Ecto neural progenitor cell (in vitro differentiated cells): ENCODE measurements at places on chromosomes 1 and 21.

- no peak for DNase-seq
Measured at GRCh38 chr1:167184081-167184480, 36.6 kb upstream of the POU2F1 start.

- no peak for DNase-seq
Measured at GRCh38 chr1:196680107-196680506, 28.3 kb downstream of the CFH start.

DNA sequence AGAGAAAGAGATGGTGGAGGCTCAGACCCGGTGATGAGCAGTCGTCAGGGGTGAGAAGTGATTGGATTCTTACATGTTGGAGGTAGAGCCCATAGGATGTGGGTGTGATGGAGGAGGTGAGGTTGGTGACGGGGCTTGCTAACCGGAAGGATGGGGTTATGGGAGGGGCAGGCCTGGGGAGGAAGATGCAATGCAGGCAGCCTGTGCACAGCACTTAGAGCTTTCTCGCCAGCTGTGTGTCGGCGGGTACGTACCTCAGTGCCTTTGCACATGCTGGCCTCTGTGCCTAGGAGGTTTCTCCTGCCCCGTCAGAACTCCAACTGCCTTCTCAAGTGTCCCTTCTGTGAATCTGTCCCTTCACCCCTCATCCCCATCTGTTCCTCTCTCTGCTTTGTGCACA, 2.9 kb upstream of the BSND start:
- no peak for DNase-seq

- DNase-seq, result no peak
Measured at GRCh38 chr1:22176258-22176657, 33.4 kb upstream of the WNT4 start.

DNA sequence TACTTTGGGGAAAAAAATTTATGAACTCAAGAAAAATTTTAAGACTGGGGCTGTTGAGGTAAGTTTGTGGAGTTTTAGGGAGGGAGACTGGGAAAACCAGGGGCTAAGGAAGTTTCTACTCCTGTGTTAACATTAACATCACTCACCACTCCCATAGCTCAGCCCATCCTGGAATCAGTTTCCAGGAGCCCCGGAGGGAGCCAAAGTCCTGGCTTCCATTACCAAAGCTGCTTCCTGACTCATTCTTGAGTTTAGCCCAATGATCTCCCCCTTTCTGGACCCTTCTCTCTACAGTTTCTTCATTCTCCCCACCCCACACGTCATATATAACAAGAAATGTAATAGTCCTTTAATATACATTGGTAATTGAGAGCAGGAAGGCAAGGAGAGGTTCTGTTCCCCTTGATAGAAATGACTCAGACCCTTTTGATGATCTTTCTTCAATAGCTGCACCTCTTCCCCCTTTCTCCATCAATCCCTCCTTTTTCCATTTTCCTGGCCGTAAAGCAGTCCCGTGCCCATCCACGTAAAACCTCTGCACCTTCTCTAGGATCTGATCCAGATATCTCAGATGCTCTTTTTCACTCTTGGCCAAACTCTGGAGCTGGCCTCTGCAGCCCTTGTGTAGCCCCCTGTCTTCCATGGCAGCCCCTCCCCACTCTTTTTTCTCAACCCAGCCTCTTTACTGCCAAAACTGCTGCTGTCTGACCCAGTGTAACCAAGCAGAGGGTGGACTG, 4.6 kb upstream of the PIAS3 start:
- no peak for DNase-seq

- DNase-seq, result no peak
Measured at GRCh38 chr1:207954104-207954503, 43.2 kb upstream of the CD34 start.

GRCh38 chr21:41868062-41868710, 11.0 kb downstream of the PRDM15 start:
- DNase-seq, result no peak

GRCh38 chr1:164926107-164926506, 367.1 kb downstream of the PBX1 start:
- no peak for DNase-seq

- no peak for DNase-seq
Measured at GRCh38 chr21:32908534-32908933, 117.2 kb upstream of the OLIG2 start.
